IMR-90 (cell line): ENCODE measurements at places on chromosomes 5 and 9. TPM values are rescaled to one million over a fixed set of nuclear protein-coding genes. Genes with fewer than 3 reads are reported as not detected.

- no peak for DNase-seq
Observed at GRCh38 chr9:128375865-128376264, 4.7 kb downstream of the URM1 start.

The SIGMAR1 gene
- 38.6 and 44.6 TPM in 2 replicates for total RNA-seq

GRCh38 chr5:159198063-159199036, 11.0 kb downstream of the RNF145 start:
- DNase-seq, result no peak

GRCh38 chr9:72524820-72525540, 3.6 kb downstream of the TMC1 start:
- DNase-seq, result peak; percentile 100

- DNase-seq, result peak; percentile 99
Observed at GRCh38 chr9:88651682-88652633, 117.0 kb downstream of the NXNL2 start.

GRCh38 chr9:17380126-17380861, 198.6 kb upstream of the SH3GL2 start:
- DNase-seq, result no peak

The PKD2L2 gene
- total RNA-seq, result not detected in 2 replicates

- DNase-seq, result peak; percentile 66
Observed at GRCh38 chr5:139638090-139638735, 9.9 kb upstream of the CXXC5 start.

The ANKRD34B gene
- total RNA-seq, result not detected in 2 replicates

The PCDHB15 gene
- total RNA-seq, result 0.18 and 0.28 TPM in 2 replicates

DNA sequence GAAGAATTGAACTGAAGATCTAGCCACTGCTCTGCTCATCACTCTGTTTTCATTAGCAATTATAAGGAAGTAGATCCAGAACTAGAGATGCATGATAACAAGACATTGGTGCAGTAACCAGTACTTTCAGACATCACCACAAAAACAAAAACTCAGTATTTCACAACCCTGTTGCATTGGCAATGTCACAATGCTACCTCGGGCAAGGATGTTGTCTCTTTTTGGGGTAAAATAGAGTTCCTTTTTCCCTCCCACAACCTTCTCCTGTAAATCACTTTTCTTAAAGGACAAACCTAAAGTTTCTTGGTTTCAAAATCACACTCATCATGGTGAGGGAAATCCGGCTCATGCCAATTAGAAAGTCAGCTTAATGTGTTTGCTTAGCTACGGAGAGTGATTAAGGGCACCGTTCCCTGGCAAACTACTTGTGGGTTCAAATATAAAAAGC, 420.1 kb upstream of the MEF2C start:
- DNase-seq, result no peak

The SLC6A7 gene
- under 0.01 TPM in 1 of 2 replicates, not detected in the other for total RNA-seq

The PCDH12 gene
- total RNA-seq, result under 0.01 and 0.18 TPM in 2 replicates

DNA sequence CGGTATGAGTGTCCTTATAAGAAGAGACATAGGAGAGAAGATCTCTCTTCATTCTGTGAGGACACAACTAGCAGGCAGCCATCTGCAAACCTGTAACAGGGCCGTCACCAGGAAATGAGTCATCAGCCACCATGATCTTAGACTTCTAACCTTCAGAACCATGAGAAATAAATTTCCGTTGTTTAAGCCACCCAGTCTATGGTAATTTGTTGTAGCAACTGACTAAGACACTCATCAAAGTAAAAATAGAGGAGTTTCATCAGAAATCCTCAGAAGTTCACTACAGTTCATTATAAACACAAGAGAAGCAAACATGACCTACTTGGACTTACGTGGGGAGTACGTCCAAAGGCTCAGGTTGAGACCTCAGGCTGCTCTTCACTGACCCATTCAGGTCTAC, 357.7 kb downstream of the SEMA5A start:
- DNase-seq, result peak; percentile 96

DNA sequence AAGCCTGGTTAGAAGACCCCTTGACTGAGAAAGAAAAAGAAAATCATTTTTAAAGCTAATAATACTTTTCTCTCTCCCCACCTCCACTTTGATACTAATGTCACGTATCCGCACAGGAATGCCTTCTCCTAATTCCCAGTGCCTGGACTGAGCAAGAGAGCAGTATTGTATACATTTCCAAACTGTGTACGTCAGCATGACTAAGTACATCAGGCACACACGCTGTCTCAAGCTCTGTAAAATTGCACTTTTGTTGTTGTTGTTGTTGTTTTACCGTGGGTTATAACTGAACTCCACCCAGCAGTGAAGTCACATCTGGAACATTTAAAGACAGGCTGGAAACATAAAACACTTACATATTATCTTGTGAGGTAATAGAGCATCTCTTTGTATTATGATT, 407.6 kb downstream of the DNAH5 start:
- peak; percentile 91 for DNase-seq

DNA sequence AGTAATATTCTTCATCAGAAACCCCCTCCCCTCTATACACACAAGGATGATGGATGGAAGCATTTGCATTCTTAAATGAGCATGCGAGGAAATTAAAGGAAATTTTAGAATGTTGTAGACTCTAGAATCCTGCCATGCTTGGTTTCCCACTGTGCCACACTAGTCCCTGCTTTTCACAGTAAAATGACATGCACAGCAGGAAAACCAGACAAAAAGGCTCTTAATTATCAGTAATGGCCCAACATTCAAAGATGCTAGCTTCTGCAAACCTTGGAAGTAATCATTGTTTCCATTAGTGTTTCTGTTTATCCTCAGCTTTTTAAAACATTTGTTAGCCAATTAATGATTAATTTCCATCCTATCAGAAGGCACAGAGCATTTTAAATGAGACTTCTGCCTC, 255.8 kb downstream of the SLCO4C1 start:
- no peak for DNase-seq

DNA sequence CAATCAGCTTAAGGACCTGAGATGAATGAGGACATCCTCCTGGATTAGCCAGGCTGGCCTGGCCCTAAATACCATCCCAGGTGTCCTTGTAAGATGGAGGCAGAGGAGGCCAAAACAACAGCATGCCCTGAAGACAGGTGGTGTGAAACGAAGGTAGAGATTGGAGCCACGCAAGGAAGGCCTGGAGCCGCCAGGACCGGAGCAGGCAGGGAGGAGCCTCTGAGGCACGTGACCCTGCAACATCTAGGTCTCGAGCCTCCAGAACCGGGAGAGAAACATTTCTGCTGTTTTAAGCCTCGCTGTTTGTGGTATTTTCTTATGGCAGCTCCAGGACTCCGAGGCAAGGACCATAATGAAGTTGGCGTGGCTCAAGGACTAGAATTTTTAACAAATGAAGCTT, 9.7 kb upstream of the COL5A1 start:
- no peak for DNase-seq

The SLC24A2 gene
- not detected in 2 replicates for total RNA-seq

The LRSAM1 gene
- total RNA-seq, result 3.0 and 3.3 TPM in 2 replicates

- DNase-seq, result no peak
Observed at GRCh38 chr5:143329843-143330242, 73.6 kb downstream of the NR3C1 start.

- DNase-seq, result no peak
Observed at GRCh38 chr5:98941131-98941883, 12.5 kb upstream of the CHD1 start.

DNA sequence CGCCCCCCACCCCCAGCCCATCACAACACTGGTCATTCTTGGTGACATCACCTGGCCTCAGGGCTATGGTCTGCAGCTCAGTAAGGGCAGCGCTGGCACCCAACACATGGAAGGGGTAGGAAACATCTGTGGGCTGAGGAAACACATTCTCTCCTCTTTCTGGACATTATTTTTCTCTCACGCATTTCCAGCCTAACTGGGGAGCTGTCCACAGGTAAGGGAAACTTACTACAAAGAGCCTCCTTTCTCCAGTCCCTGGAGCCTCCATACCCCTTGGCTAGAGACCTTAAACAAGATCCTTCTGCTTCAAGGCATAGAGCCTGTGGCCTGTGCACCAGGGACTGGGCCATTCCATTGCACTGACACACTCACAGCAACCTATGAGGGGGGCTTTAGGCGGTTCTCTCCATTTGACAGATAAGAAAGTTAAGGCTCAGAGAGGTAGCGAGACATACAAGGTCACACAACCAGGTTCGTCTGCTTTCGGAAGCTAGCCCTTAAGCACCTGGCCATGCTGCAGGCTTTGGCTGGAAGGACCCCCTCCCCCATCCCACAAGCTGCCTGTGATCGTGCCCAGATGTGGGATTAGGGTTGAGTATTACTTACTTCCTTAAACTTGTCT, 40.7 kb downstream of the CXXC5 start:
- no peak for DNase-seq

DNA sequence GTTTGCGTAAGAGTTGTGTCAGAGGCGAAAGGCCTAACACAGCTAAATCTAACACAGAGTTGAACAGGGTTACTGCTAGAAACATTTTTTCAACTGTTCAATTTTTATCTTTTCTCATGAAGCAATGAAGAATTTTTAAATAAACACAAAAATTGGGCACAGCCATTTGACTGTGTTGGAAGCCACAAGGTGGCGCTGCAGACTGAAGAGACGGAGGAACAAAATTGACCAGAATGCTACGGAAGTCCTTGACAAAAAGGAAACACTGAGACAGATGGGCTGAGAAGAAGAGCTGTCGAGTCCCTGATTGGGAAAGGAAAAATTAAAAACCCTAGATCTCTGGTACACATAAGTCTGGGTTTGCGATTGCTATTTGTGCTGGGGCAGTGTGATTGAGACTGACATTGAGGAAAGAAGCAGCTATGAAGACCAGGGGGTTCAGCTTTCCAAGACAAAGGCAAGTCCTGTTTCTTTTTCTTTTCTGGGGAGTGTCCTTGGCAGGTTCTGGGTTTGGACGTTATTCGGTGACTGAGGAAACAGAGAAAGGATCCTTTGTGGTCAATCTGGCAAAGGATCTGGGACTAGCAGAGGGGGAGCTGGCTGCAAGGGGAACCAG, at the start of gene PCDHB9:
Gene PCDHB9 (plus strand): TSS at position 265 of the 616 bp plus-strand sequence. CDS start 158 bp downstream, at position 423.
- DNase-seq, result peak; percentile 8

DNA sequence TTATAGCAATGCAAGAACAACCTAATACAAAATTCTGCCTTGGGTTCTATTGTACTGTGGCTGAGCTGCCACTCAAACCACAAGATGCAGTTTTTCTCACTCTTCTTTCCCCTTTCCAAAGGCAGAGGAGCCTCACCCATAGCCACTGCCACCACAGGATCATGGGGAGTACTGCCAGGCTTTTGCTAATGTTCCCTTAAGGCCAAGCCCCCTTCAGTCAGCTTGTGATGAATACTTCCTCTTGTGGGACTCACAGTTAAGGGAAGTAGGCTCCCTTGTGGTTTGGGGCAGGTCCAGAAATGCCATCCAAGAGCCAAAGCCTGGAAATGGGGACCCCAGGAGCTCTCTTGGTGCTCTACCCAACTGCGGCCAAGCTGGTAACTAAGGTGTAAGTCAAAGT, 258.7 kb downstream of the SPATA31D1 start:
- no peak for DNase-seq

DNA sequence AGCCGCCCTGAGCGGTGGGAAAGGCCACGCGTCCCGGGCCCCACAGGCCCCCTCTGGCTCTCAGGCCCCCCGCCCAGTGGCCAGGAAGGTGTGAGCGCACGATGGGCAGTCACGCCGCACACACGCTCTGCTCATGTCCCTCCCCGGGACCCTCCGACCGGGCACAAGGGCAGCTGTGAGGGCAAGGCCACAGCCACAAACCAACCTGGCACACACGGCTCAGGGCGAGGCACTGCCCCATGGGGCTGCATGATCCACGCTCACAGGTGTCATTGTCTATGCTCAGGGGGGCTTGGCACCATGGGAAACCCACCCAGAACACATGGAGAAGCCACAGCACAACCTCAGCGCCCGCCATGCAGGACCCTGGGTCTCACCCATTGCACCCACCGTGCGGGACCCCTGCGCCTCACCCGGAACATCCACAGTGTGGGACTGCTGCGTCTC, 51.3 kb downstream of the SLC12A7 start:
- DNase-seq, result no peak

- no peak for DNase-seq
Observed at GRCh38 chr9:4317205-4317604, 17.3 kb upstream of the GLIS3 start.

GRCh38 chr5:126438267-126438666, 15.1 kb downstream of the GRAMD2B start:
- DNase-seq, result no peak

DNA sequence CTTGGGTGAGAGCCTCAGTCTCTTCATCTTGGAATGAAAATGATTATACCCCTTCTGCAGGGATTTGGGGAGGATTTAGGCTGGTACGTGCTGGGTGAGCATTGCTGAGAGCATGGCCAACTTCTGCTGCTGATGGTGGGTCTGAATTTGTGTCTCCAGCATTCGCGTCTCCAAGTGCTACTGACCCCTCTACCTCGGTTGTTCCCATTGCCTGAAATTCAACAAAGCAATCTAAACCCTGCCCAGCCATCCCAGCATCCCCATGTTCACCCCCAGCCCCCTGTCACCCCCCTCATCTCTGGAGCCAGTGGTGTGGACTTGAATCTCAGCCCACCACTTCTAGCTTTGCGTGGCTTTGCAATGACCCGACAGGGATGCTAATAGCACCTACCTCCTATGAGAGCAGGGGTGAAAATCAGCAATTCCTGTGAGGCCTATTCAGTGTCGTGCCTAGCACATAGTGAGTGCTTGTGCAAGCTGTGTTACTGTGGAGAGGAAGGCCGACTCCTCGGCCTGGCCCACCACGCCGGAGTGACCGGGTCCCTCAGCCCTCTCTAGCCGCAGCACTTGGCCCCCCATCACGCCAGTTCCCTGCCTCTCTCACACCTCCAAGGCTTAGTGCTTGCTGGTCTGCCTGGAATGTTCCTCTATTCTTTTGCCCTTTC, 43.4 kb upstream of the SH3PXD2B start:
- DNase-seq, result no peak

- no peak for DNase-seq
Observed at GRCh38 chr9:84738353-84738752, 68.8 kb downstream of the NTRK2 start.

The TCOF1 gene
- total RNA-seq, result 18.3 and 19.7 TPM in 2 replicates

- DNase-seq, result no peak
Observed at GRCh38 chr9:127114606-127115005, 7.8 kb downstream of the ANGPTL2 start.

DNA sequence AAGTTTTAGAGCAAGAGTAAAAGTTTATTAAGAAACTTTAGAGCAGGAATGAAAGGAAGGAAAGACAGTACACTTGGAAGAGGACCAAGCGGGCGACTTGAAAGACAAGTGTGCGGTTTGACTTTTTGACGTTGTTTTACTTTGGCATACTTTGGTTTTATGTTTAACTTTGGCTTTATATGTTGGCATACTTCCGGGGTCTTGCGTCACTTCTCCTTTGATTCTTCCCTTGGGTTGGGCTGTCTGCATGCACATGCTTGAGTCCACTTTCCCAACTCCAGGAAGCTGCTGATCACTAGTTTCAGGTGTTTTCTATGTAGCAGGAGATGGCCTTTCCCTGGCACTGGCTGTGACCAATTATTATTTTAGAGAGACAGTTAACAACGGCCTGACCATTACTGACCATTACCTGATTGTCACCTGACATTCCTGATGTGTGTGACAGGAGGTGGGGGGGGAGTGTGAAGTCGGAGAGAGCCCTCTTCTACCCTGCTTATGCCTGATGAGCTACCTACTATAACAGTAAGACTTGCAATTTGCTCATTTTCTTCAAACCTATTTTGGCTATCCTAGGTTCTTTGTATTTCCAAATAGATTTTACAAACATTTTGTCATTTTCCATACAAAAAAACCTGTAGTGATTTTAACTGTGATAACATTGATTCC, 45.5 kb downstream of the TNFSF8 start:
- DNase-seq, result peak; percentile 22

GRCh38 chr9:86238861-86239770, 20.3 kb downstream of the C9orf153 start:
- no peak for DNase-seq

The CAMK2A gene
- under 0.01 and 0.18 TPM in 2 replicates for total RNA-seq

The NUTM2F gene
- total RNA-seq, result not detected in 2 replicates
